ENCODE measurements at places on chromosomes 12 and 14. TPM values are rescaled to one million over a fixed set of nuclear protein-coding genes. Genes with fewer than 3 reads are reported as not detected.
A peak's percentile ranks its signal among the peaks of the same experiment; 100 is the strongest.

- DNase-seq = no peak
These were observed at the start of gene FITM1 for GRCh38 chr14:24130380-24130716. Gene FITM1 (plus strand): TSS chr14:24130659. CDS start chr14:24131564, 905 bp downstream.

Gene BDKRB1
- 0.24 TPM for total RNA-seq

Gene TEX22
- total RNA-seq = 0.71 TPM

GRCh38 chr12:75690296-75690955 lies 179.0 kb upstream of the KRR1 start:
- DNase-seq = no peak

Gene AP4S1
- total RNA-seq = 11.2 TPM

DNA sequence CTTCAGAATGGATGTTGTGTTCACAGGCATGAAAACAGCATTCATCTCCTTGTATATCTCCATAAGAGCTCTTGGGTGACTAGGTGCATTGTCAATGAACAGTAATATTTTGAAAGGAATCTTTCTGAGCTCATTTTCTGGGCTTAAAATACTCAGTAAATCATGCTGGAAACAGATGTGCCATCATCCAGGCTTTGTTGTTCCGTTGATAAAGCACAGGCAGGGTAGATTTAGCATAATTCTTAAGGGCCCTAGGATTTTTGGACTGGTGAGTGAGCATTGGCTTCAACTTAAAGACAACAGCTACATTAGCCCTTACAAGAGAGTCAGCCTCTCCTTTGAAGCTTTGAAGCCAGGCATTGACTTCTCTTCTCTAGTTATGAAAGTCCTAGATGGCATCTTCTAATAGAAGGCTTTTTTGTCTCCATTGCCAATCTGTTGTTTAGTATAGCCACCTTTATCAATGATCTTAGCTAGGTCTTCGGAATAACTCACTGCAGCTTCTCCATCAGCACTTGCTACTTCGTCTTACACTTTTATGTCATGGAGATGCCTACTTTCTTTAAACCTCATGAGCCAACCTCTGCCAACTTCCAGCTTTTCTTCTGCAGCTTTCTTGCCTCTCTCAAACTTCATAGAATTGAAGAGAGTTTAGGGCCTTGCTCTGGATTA lies 79.6 kb upstream of the PSMA6 start:
- DNase-seq = no peak

GRCh38 chr12:102539651-102540553 lies 59.5 kb upstream of the IGF1 start:
- no peak for DNase-seq

- DNase-seq = no peak
These were observed 126.1 kb downstream of the PELI2 start for GRCh38 chr14:56244138-56244789.

DNA sequence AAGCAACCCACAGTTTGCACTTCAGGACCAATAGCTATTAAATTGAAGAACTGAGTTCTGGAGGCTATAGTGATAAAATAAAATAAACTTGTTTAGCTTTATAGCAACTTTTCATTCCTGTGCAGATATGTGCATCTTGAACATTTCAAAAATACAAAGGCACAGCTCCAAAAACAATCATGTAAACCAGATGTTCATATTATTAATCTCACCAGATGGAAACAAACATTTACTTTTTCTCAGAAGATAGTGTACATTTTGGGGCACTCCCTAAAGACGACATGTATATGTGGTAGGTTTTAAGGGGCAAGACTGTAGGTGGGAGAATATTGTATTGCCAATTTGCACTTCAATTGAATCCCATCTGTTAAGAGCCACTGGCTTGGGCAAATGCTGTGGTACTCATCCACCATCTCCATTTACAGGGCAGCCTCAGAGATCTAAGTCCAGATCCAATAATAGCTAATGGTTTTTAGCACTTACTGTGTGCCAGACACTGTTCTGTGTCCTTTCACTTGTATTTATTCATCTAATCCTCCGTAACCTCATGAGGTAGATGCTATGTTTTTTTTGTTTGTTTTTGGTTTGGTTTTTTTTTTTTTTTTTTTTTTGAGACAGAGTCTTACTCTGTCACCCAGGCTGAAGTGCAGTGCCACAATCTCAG lies 49.1 kb downstream of the PTGER2 start:
- no peak for DNase-seq

Gene AQP6
- total RNA-seq = not detected

DNA sequence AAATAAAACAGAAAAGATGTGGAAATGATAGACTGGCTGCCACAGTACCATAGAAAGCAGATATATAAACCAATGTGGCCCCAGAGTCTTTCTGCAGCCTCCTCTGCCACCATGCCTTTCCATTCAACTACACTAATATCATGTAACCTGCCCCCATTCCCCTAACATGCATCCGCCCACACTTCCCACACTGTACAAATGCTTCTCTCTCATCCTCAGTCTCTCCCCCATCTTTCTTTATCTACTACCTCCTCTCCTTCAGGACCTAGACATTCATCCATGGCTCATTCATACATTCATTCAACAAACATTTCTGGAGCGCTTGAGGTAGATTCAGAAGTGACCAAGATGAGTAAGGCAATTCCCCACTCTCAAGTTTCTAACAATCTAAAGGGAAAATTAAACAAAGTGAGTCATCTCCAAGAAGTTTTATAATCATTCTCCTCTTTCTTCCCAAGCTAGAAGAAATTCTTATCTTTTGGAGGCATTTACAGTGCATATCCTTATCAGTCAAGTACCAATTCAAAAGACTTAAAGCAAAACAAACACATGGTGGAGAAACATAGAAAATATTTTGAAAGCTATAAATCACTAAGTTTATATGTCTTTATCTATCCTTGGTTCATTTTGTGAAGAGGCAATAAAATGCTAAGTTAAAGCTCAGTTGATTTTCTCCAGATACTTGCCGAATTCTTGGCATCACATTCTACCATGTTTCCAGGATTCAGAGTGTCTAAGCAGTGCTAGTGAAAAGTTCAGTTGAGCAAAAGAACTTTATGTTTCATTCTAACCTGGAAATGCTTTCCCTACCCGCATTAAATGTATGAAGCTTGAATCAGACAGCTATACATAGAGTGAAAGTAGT lies 70.5 kb upstream of the FRMD6 start:
- no peak for DNase-seq

GRCh38 chr14:63406333-63406732 lies 87.6 kb upstream of the GPHB5 start:
- DNase-seq = no peak

DNA sequence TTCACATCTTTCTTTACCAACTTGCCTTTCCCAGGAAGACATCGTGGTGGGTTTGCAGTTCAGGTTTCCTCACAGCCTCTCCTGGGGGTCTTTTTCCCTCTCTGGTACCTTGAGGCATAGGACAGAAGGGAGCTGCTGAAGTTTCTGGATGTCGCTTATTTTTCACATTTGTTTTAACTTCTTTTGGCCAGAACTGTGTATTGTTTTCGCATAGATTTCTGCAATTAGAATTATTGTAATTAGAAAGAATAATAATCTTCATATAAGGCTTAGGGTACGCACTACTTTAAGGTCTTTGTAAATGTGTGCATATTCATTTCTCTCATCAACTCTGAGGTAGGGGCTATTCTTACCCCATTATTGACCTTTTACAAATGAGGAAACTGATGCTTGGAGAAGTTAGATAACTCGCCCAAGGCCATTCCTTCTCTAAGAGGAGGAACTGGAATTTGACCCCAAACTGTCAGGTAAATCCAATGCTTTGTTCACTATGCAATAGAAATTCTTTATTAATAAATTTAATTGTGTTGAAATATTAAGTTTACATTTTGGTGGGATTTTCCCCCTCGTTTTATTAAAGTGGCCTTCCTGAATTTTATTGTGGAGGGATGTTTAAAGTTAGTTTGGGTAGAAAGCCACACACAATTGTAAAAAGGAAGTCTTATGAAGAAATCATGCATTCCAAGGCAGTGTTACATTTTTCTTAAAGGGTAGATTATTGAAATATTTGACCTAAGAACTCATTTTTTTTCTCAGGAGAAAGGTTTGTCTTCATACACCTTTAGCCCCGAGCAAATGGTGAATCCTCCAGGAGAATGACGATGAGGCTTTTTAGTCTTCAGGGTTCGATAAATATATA lies 12.1 kb upstream of the SLC38A2 start:
- no peak for DNase-seq

Gene SLC7A7
- 17.5 TPM for total RNA-seq

Gene CLEC4A
- total RNA-seq = 2.8 TPM

DNA sequence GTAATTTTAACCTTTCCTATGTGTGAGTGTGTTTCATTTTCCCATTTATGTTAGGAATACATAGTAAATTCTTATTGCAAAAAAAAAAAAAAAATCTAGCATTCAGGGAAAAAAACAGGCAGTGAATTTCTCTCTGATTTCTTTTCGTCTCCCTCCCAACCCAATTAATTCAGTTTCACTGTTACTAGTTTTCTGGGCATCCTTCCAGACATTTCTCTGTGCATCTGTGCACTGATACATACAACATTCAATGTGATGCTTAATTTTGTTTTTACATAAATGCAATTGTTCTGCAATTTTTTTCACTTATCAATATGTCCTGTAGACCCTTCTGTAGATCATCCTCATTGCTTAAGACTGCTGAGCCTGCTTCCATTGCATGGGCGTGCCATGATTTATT lies 694.3 kb upstream of the TBX3 start:
- DNase-seq = no peak

Gene POTEM
- not detected for total RNA-seq

Gene NTF3
- 16.1 TPM for total RNA-seq

GRCh38 chr12:2003676-2004112 lies 563 bp downstream of the DCP1B start:
- DNase-seq = no peak

GRCh38 chr12:31386364-31386777 lies 60.4 kb upstream of the SINHCAF start:
- no peak for DNase-seq

DNA sequence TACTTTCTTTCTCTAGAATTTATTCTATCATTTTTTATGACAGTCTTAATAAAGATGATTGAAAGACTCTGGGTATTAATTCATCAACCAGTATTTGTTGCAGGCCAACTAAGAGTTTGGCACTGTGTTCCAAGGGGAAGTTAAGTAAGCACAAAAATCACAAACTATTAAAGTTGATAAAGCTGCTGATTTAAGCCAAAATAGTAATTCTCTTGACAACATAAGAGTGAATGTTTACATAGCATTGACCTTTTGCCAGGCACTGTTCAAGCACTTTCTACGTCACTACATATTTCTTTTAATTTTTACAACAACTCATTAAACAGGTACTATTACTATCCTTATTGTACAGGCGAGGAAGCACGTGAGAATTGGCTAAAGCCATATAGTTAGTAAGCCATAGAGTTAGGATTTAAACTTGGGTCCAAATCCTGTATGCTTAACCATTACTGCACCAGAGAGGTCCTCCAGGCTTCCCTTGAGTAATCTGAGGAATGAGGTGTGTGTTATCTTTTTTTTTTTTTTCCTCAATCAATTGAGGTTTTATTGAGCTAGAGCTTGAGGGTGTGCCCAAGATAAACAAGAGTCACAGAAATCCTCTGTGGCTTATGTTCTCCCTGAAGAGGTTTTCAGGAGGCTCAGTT lies 1009.6 kb downstream of the DIO2 start:
- DNase-seq = no peak

GRCh38 chr12:93812626-93813025 lies 135.5 kb downstream of the CRADD start:
- DNase-seq = no peak

Gene SERPINA10
- total RNA-seq = not detected

DNA sequence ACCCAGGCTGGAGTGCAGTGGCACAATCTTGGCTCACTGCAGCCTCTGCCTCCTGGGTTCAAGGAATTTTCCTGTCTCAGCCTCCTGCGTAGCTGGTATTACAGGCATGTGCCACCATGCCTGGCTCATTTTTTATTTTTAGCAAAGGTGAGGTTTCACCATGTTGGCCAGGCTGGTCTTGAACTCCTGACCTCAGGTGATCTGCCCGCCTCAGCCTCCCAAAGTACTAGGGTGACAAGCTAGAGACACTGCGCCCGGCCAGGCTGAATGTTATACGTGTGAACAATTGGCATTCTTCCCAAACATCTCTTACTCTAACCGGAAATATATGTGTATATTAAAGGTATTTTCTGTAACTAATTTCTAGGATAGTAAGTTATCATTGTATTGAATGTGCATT lies 13.2 kb upstream of the LIMA1 start:
- DNase-seq = no peak

Gene ABCC9
- total RNA-seq = 75.4 TPM

DNA sequence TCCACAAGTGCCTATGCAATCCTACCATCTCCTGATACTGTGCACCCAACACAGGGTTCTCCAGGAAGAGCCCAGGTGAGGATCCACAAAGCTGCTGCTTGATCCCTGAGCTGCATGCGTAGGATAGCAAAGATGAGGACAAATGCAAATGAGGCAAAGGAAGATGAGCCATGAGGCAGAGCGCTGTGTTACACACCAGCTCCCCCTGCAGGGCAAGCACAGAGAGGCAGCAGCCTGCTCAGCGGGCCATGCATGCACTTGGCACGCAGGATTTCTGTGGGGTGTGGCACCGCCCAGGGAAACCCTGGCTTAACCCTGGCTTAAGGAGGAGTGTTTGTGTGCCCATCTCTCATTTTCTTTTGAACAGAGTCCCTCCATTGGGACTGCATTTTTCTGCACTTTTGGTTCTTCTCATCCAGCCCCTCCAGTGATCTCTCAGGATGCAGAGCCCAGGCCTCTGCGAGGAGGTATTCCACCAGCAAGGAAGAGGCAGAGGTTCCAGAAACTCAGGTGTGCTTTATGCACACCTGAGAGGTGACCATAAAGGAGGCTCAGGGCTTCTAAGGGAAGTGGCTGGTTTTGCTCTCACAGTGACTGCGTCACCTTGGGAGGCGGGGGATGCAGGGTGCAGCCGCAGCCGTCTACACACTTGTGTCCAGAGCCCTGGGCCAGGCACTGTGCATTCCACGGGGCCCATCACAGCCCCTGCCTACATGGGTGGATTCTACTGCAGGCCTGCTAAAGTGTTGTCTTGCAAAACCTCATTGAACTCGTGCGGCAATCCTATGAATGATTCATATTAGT lies 973.3 kb upstream of the TMEM132C start:
- DNase-seq = peak; percentile 91

Gene SLC17A8
- not detected for total RNA-seq

Gene FKBP3
- total RNA-seq = 42.8 TPM

Gene GPR137C
- 0.32 TPM for total RNA-seq

GRCh38 chr12:123384318-123384993 lies 524 bp downstream of the KMT5A start:
- no peak for DNase-seq

Gene DHRS7
- 58.3 TPM for total RNA-seq

Gene RDH11
- total RNA-seq = 31.7 TPM

GRCh38 chr14:105091054-105091516 lies 25.9 kb upstream of the GPR132 start:
- no peak for DNase-seq
